Fibroblast of the aortic adventitia (primary cell): ENCODE measurements at places on chromosomes 6 and 20.

DNA sequence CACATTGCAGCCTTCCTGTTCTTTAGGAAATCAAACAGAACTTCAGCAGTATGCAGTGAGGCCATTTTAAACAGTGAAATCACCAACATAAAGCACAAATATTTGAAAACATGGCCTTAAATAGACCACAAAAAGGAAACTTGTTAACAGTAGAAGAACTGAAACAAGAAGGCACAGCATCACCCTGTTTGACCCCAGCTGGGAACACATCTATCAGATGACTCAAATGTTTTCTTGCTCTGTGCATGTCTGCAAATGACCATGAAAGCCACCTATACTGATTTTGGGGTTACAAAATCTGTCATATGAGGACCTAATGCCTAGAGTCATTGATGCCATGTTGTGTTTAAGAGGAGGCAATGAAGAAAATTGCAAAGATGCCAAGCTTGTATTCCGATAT lies 123.8 kb upstream of the ADGRF1 start:
- no peak for DNase-seq

DNA sequence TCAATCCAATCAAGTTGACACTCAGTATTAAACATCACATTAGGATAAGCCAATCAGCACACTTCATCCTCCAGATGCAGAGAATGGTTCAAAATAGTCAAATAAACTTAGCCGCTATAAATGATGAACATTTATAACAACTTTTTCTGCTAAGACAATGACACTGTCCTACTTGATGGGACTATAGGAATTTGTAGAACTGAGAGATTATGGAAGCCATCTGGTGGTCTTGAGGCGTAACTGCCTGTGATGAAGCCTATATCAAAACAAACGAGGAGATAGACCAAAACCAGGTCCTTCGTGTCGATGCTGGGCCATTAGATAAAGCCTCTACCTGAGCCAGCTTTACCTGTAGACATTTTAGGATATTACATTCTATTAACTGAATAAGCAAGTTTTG lies 631.1 kb downstream of the COL12A1 start:
- DNase-seq, result peak; percentile 15

DNA sequence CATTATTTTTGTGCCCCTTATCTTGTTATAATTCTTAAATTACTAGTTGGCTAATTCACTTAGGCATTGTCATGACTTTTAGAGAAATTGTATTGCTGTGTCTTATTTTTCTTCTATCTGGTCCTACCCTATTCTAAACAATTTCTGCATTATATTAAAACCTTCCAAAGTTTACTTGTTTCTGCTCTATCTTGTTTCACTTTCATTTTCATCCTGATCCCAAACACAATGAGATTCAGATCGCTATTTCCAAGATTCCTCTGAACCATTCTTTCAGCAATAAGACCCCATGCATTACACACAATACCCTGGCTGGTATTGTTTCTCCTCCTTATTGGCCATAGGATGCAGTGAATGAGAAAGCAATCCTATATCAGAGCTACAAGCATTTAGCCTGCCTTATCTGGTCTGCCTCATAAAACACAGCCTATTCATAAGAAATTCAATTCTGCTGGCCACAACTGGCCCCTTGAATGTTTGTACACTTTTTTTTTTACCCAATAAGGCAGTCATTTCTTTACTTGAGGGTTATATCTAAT lies 69.9 kb upstream of the POU3F2 start:
- peak; percentile 4 for DNase-seq

GRCh38 chr20:6884114-6884513 lies 116.6 kb downstream of the BMP2 start:
- no peak for DNase-seq

GRCh38 chr6:6661684-6662083 lies 73.2 kb downstream of the LY86 start:
- DNase-seq, result peak; percentile 66

GRCh38 chr20:21432911-21433310 lies 35.6 kb upstream of the NKX2-4 start:
- no peak for DNase-seq

DNA sequence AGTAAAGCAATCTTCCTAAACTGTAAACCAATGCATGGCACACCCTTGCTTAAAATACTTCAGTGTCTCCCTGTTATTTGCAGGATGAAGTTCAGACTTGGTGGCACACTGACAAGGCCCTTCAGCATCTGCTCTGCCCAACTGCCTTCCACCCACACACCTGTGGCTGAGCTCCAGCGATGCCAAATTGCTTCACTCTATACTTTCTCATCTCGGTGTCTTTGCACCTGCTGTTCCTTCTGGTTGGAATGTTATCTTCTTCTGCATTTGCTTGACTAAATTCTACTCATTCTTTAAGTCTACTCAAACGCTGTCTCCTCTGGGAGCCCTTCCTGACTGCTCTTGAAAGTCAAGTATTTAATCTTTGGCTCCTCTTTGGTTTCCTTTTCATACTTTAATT lies 100.1 kb upstream of the SUPT3H start:
- no peak for DNase-seq

DNA sequence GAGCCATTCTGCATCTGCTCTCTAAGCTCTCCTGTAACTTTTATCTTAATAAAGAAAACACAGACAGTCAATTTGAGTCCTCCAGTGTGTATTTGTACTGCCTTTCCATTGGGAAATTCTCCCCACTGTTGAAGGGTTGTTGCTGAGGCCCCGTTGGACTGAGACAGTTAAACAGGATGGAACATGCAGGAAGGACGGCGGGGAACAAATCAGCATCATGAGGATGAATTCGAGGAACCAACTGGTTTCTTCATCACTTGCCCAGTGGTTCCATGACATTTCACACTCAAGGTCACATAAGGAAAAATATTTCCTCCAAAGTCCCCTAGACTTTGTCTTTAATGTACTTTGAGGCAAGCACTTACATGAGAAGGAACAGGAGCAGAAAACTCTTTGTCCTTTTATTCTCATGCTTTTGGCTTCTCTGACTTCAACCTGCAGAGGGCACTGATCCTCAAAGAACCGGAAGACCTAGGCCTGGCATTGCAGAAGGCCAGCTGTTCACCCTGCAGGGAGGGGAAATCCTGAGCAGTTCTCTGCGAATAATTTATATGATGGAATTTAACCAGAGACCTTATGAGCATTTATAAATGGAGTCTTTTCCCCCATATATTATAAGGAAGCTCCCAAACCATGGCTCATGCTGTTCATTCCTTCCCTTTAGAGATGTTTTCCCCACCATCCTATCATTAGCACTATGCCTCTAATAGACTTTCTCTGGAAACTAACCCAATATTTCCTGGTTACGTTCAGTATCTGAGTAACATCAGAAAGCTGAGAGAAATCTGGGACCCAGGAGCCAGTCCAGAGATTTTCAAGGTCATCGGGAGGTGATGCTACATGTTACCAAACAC lies 55.2 kb upstream of the ADGRF1 start:
- DNase-seq, result peak; percentile 89

- DNase-seq, result no peak
These were observed 172.0 kb downstream of the EYA2 start for GRCh38 chr20:47066484-47067270.
